ENCODE measurements at places on chromosomes 7 and 10.

GRCh38 chr7:92847305-92847704 lies 10.9 kb upstream of the CDK6 start:
- DNase-seq = no peak

DNA sequence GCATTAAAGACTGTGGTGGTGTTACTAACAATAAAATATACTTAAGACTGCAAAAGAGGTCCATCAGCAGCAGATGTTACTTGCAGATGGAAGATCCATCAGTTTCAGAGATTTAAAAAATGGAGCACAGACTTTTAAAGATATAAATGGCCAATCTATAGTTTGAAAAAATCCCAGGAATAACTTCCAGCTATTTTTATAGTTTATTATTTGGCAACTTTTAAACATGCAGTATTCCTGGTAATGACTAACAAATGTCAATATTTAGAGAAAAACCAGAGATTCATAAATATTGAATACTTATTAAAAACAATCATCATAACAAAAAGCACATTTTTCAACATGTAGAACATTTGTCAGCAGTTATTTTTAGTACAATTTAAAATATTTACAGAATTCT lies 30.7 kb downstream of the RTKN2 start:
- no peak for DNase-seq

DNA sequence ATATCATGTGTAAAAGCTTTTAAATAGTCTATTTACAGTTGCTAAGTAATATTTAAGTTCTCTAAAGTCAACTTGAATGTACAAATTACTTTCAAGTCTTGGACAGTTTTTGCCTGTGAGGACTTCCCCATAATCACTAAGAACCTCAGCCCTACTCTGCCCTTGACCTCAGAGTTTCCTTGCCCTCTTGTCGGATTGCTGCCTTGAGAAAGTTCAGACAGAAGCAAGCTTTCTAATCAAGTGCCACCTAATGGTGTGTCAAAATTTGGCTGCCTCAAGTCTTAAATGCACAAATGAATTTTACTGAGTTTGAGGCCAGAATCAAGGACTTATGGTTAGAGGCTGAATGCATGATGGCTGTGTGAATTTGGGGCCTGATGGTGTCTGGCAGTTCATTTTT lies 88.3 kb upstream of the KAT6B start:
- DNase-seq = no peak

DNA sequence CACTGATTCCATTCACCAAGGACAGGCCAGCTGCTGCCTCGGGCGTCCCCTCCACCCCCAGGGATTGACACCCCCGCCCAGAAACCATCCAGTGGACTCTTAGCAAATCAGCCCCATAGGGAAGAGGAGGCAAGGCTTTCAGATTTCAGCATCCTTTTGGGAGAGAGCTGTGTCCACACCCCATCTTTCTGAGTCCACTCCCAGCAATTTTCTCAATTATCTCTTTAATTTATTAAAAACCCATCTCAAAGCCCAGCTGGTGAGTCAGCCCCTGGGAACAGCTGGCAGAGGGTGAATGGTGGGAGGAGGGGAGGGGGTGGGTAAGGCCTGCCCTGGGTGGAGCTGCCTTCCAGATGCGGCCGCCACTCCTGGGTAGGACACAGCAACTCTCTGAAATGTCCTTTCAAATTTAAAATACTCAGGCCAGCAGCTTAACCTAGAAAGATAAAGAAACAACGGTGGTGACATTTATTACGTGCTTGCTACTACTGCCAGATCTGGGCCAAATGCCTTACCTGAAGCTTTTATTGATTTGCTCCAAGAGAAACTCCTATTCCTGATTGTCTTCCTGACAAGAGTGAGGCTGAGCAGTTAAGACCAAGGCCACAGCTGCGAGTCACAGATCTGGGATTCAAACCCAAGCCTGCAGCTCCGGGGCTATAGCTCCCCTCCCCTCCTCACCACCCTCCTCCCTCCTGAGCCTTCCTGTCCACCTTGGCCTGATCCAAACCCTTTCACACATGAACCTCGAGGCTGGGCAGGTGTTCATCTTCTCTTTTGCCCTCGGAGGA lies 120.4 kb downstream of the RGS10 start:
- no peak for DNase-seq

- DNase-seq = no peak
Observed at GRCh38 chr7:158030071-158030470, 557.6 kb downstream of the PTPRN2 start.
